Panc1 (cell line): ENCODE measurements at places on chromosomes 7 and 10. TPM values are rescaled to one million over a fixed set of nuclear protein-coding genes. Genes with fewer than 3 reads are reported as not detected.

The CNPY1 gene
- not detected for total RNA-seq

The ZNF485 gene
- 10.6 TPM for total RNA-seq

The FIS1 gene
- 110 TPM for total RNA-seq

The IKZF1 gene
- 0.77 TPM for total RNA-seq

- DNase-seq, result no peak
Measured at GRCh38 chr10:131725581-131726069, 175.2 kb upstream of the PPP2R2D start.

DNA sequence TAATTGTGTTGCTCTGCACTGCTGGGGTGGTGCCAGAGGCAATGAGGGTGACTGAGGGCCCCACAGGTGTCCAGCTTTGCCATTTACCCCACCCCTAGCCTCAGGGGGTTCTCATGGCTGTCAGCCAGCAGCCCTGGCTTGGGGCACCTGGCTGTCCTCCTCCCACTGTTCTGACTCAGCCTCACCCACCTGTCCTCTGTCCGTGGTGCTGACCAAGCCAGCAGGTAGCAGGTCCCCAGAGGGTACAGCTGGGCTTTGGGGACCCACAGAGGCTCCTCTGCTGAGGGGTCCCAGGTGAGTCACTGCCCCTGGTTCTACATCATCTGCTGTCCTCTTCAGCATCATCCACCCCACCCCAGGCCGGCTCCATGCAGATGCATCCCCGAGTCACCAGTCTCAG, 32.2 kb upstream of the ZNF716 start:
- no peak for DNase-seq

DNA sequence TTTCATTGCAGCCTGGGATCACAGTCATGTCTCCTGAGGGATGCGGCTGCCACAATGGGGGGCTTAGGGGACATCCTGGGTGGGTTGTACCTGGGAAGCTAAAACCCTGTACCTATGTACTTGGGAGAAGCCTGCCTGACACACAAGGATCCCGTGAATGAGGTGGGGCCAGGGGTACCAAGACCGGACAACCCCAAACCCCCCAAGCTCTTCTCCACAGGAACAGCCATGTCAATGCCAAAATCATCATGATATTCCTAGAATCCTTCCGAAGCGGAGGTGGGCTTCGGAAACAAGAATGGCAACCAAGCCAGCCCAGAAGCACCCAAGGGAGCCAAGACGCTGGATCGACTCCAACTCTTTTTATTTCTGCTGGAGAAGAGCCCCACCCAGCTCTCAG, 260.3 kb upstream of the TCERG1L start:
- DNase-seq, result no peak

DNA sequence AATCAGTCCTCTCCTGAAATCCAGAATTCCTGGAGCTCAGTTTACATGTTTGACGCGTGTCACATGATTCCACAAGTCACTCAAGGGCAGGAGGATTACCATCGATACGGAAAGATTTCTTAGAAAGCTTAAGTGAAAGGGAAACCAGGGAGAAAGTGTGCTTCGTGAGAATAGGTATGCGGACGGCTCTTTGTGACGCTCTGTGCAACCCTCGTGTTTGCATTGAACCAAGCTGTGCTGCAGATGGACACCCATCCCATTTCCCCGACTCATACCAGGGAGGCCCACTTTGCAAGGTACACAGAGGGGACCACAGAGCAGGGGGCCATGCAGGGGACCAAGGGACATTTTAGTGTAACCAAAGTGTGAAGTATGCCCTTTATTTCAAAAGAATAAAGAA, 43.2 kb downstream of the IKZF1 start:
- DNase-seq, result no peak

DNA sequence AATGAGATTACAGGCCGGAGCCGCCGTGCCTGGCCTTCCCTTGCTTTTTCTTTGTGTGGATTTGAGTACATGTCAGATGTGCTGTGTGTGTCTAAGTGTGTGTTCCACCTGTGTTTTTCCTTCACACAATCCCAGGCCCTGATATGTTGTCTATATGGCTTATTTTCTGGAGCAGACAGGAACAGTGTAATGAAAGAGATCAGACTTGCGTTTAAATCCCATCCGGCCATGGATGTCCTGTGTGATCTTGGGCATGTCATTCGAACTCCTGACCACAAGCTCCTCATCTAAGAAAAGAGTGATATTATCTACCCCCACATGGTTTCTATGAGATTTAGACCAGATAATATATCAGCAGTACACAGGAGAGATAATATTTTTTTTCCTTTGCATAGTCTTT, 37.2 kb downstream of the APBB1IP start:
- DNase-seq, result no peak

DNA sequence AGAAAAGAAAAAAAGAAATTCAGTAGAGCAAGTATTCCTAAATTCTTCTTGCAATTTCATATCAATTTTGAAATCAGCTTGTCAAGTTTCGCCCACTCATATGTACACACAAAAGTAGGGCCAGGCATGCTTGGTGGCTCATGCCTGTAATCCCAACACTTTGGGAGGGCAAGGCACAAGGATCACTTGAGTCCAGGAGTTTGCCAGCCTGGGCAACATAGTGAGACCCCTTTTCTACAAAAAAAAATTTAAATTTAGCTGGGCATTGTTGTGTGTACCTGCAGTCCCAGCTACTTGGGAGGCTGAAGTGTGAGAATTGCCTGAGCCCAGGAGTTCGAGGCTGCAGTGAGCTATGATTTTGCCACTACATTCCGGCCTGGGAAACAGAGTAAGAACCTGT, 65.4 kb downstream of the MRPL32 start:
- no peak for DNase-seq

- no peak for DNase-seq
Measured at GRCh38 chr10:110268442-110268841, 36.3 kb downstream of the SMNDC1 start.

DNA sequence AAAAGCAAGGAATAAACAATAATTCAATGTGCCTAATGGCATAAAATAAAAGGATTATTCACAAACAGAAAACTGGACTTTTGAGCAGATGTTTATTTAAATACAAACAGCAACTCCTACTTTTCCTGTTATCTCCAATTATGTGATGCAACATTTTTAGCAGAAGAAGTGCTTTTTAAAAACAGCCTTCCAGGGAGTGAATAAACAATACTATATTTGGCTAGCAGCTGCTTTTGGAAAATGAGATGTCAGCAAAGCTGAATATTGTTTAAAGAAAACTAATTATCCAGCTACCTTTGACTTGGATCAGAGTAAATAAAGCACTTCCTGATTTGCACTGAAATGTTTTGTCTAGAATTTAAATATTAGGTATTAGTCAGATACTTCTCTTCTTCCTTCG, 23.2 kb downstream of the CDK1 start:
- DNase-seq, result no peak

DNA sequence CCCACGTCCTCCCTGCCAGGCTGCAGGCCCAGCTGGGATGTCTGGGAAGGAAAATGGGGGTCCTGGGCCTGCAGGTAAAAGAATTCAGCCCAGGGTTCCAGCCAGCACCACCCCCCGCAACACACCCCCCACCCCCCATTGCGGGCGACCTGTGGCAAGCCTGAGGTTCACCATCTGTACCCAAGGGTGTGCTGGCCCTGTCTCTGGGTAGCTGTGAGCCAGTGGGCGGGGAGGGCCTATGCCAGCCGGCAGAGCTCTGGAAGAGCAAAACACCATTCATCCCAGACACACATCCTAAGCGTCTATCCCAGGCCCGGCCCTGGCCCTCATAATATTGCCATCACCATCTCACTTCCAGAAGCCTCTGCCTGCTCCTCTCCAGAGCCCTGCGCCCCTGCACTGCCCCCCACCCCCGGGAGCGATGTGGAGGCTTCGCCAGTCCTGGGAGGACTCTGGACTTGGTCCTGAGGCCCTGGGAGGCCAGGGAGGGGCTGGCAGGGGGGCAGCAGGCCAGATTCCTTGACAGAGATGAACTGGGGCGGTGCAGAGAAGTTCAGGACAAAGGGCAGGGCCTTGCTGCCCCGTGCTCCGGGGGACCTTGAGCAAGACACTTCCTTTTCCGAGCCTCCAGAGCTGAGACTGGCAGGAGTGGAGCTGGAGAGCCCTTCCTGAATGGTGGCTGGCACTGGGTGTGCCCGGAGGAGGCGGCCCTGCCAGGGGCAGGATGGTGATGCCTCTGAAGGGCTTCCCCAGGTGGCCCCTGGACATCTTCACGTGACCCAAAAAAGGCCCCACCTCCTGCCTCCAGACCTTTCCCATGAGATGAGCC, 8.7 kb upstream of the TTYH3 start:
- no peak for DNase-seq

GRCh38 chr7:123208793-123209192, 9.0 kb upstream of the SLC13A1 start:
- DNase-seq, result no peak

GRCh38 chr10:79488870-79489269, 23.5 kb upstream of the EIF5AL1 start:
- no peak for DNase-seq

DNA sequence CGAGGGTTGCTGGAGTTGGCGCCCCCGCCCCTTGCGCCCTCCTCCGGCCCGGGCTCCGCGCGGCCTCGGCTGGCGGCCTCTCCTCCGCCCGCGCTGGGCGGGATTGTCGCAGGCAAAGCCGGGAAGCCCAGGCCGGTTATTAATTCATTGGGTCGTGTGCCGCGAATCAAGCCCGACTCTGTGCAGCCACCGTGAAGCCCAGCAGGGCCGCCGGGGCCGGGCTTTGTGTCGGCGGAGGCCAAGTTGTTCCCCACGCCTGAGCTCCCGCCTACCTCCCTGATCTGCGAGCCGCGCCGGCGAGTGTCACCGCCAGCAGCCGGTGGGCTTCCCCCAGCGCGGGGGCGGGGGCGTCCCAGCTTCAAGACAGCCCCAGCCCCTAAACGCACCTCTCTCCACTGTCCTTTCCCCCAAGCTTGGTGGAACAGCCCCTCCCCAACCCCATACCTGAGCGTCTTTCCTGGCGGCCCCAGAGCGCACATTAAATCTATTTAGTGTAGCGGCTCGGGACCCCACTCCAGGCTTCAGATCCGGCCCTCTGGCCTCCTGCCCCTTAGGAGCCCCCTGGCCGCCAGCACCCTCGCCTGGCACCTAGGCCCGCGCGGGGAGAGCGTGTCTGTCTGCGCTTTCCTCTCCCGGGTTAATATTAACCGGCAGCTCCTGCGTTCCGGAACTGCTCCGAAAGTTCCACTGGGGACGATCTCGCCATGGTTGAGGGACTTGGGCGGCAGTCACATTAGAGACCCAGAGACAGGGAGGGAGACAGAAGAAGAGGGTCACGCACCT, 3.5 kb downstream of the SHH start:
- DNase-seq, result no peak

- DNase-seq, result no peak
Measured at GRCh38 chr10:71504570-71504969, 107.8 kb downstream of the CDH23 start.

GRCh38 chr7:100016215-100016901, 962 bp downstream of the ZKSCAN1 start:
- no peak for DNase-seq

GRCh38 chr10:106661767-106662140, 502.8 kb downstream of the SORCS1 start:
- DNase-seq, result no peak

DNA sequence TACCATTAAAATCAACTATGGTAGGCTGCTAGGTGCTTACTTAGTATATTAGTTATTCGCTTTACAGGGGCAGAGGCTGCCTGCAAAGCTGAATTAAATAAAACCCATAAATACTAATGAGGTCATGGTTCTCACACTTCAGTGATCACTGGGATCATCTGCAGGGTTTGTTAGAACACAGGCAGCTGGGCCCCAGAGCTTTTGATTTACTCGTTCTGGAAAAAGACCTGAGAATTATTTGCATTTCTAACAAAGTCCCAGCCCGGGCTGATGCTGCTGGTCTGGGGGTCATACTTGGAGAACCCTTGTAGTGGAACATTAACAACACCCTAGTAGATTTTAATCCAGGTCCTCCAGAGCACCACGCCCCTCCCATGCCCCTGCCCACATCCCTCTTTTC, 8.5 kb downstream of the UCN3 start:
- DNase-seq, result no peak

- DNase-seq, result no peak
Measured at GRCh38 chr10:786633-787474, 97.4 kb upstream of the DIP2C start.

DNA sequence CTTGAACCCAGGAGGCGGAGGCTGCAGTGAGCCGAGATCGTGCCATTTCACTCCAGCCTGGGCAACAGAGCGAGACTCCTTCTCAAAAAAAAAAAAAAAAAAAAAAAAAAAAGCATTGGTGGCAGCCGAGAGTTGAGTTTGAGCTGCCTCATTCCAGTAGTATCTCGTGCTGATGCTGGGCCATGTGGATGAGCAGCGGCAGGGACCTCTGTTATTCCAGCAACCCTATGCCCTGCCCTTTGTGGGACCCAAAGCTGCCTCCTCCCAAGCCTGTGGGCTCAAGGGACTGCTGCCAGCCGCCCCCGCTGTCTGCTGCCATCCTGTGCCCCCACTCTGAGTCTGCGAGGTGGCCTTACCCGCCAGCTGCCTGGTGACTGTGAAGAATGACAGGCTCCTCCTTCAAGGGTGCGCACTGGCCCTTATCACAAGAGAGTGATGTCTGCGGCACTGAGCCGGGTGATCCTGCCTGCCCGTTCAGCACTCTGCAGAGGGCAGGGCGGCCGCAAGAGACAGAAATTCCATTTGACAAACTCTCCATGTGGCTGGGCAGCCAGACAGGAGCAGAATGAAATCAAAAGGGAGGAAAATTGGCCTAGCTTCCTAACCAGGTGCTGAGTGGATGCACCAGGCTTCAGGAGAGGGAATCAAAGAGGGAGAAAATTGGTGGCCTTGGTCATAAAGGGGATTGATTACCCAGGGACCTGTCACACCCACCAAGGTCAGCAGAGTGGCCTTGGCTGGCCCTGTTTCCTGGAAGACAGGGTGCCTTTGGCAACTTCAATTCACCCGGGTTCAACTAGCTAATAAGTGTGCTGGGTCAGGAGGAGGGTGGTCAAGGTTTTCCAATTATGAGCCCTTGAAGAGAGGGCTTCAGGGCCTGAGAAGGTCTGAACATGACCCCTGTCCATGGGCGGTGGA, 65.3 kb upstream of the ZMIZ1 start:
- no peak for DNase-seq

DNA sequence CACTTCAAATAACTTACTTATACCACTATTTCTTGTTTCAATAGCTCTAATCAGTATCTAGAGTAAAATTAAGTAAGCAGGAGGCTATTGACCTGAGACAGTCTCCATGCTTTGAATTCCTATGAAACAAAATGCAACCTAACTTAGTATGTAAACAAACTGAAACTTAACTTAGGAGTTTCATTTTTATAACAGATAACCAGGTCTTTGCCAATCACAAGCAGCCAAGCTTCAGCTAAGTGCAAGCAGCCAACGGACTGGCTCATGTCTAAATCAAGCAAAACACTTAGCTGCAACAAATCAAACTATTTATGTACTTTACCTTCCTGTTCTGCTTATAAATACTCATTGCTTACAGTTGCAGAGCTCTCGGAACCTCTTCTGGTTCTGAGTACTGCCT, 4.4 kb upstream of the GSTK1 start:
- no peak for DNase-seq
